ENCODE measurements at places on chromosomes 4 and X.

GRCh38 chr4:134885436-134885835 is 683.8 kb upstream of the PABPC4L start:
- no peak for DNase-seq

- no peak for DNase-seq
Observed at GRCh38 chrX:53732797-53733196, 46.3 kb upstream of the HUWE1 start.

DNA sequence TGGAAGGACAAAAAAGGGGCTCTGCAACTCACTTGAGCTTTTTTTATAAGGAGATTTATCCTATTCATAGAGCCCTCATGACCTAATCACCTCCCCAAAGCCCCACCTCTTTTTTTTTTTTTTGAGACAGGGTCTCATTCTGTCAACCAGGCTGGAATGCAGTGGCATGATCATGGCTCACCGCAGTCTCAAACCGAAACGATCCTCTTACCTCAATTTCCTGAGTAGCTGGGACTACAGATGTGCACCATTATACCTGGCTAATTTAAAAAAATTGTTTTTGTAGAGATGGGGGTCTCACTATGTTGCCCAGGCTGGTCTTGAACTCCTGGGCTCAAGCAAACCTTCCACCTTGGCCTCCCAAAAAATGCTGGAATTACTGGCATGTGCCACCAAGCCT is 61.6 kb upstream of the PDGFRA start:
- DNase-seq: no peak

- DNase-seq: no peak
Observed at GRCh38 chr4:119103263-119103662, 32.4 kb upstream of the MYOZ2 start.

DNA sequence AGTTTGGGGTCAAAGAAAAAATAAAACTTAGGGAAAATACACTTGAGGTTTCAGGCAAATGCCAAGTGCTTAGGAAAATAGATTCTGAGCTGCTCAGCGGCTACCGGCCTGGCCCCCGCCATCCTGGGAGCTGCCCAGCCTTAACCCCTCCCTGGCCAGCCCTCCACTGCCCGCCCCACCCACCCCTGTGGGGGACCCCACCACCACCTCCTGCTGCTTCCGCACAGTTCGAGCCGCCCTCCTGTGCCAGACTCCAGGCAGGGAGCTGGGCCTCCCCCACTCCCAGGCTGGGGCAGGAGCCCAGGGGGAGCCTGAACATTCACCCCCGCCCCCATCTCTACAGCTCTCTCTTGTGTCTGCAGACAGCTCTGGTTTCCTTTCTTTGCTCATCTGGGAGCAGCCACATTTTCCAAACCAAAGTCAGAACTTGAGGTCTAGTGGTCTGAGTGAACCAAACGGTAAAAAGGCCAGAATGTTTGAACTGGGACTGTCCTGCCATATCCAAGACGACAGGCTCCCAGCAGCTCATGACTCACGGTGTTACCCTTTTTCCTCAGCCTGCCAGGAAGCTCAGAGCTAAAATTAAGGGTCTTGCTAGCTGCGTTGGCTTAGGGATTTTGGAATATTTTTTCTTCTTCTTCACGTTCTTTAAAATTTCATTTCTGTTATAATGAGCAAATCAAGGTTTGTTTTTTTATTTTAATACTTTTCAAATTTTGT is 4.7 kb upstream of the FGFR3 start:
- DNase-seq: no peak

DNA sequence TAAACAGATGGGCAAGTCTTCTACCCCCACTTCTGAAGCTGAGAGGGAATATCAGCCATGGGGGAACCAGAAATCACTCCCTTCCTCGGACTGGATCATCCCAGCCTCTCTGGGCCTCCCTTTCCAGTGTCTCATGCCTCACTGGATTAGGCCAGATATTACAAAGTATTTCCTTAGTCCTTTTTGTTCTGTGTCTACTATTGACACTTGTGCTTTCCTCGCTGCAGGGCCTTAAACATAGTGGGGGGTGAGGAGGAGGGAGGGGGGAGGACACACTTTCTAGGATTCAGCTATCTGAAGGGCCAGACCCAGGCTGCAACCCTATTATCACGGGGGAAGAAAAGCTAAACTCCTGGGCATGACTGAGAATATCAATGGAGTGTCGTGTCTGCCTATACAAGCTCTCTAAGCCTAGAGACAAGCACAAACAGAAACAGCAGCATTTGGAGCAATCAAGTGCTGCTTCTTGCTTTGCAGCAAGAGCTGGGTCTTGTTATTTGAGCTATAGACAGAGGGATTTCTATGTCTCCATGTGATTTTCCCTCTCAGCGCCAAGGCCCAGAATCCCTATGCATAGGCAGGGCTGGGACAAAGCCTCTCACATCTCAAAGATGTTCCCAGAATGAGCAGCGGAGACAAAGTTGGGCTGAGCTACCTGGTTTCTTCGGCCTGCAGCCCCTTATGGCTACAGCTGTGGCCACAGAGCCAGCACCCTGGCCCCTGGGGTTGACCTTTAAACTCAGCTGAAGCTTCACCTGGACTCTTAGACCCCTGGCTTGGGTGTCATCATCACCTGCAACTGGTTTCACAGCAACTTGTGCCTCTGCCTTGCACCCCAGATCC is 20.2 kb downstream of the PJA1 start:
- DNase-seq: no peak

- no peak for DNase-seq
Observed at GRCh38 chr4:152256996-152257395, 278.9 kb downstream of the FBXW7 start.

DNA sequence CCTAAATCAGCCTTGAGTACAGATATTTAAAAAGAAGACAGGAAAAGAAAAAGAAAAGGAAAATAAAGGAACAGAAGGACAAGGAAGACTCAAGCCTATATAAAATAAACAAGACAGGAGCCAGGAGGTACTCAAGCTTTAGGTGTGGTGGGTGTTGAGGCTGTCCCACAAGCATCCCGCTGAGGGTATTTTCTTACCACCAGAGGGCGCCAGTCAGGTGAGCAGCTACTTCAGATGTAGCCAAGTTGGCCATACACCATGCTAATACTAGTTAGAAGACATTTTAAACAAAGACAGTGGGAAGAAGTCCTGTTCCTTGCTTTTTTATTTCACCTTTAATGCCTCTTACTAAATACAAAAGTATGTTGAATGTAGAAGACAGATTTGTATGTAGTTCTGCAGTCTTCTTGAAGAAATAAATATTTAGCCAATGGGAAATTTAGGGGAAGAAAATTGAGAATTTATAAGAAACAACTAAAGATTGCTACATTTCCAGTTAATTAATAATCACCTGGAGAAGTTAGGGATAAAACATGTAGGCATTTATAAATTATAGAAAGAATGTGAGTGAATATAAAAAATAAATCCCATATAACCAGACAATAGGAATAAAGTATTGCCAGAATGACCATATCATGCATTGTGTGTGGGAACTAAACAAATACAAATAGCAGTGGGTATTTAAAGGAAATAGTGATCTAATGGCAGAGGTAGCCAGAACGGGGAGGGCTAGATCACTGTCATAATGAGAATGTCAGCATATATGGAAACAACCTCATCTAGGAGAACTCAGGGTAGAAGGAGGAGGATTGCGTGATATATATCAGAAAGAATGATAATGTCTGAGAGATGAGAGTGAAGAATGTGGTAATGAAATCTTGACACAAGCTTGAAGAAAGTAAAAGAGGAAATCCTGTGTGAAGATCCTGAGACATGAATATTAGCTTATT is 71.0 kb downstream of the MTHFD2L start:
- peak; percentile 53 for DNase-seq

GRCh38 chr4:76732246-76732645 is 165.7 kb downstream of the SOWAHB start:
- DNase-seq: no peak

DNA sequence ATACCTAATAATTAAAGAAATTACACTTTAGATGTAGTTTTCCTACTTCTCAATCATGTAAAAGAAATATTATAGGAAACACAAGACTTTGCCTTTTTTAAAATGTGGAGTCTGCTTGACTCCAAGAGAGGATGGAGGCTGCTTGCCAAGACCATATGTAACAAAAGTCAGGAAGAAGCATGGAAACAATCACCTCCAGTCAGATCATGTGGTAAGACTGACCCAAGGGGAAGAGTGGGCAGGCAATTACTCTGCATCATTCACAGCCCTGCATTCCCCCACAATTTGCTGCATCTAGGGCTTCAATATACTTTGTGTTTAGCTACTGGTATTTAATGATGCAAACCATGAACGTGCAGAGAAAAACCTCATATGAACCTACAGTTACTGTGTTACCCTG is 78.0 kb upstream of the RXFP1 start:
- no peak for DNase-seq

- DNase-seq: no peak
Observed at GRCh38 chr4:10225096-10225495, 108.5 kb upstream of the WDR1 start.

- no peak for DNase-seq
Observed at GRCh38 chr4:40672528-40673522, 43.2 kb upstream of the RBM47 start.

GRCh38 chrX:150482537-150483206 is 85.7 kb upstream of the MTM1 start:
- DNase-seq: no peak

GRCh38 chrX:24371391-24371972 is 11.0 kb downstream of the SUPT20HL1 start:
- peak; percentile 68 for DNase-seq

DNA sequence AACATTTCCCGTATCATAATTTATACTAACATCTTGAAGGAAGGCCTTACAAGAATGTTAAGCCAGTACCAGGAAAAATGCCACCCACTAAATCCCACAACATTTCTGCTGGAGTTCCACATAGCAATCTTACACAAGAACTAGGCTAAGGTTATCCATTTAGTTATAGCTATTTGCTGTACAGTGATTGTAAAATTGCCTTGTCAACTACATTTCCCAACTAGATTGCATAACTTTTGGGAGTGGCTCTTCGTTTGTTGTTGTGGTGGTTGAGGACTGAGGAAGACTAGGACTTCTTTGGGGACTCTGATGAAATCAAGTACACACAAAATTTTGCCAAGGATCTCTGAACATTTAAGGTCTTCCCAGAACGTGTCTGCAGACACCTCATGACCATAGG is 8.0 kb downstream of the IBSP start:
- DNase-seq: no peak

DNA sequence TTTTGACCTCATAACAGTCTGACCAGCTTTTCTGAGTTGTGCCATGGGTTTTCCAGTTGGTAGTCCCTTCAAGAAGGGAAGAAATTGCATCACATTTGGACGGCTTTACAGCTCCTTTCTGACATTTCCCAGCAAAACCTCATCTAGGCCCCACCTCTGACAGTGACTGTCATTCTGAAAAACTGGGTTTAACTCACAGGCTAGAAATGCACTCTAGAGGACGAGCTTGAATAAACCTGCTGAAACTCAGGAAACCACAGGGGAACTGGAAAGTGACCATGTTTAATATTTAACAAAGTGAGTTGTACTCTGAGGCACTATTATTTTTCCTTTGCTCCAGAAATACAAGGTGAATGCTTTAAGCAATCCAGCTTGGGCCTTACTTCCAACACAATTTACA is 434.3 kb upstream of the RASGEF1B start:
- no peak for DNase-seq

Measured in lung (tissue), 17 donors.